Cerebellum (tissue), 4 donors: ENCODE measurements at places on chromosomes 1 and 21.
A peak's percentile ranks its signal among the peaks of the same experiment; 100 is the strongest.

- DNase-seq, result no peak
Measured at GRCh38 chr1:106254748-106255147, 801.7 kb upstream of the PRMT6 start.

GRCh38 chr1:156540955-156541354 lies 31.4 kb downstream of the IQGAP3 start:
- DNase-seq, result no peak

GRCh38 chr1:106600626-106601025 lies 455.8 kb upstream of the PRMT6 start:
- DNase-seq, result no peak

GRCh38 chr1:43069461-43070050 lies 102.5 kb downstream of the EBNA1BP2 start:
- DNase-seq, result no peak

GRCh38 chr1:179761846-179762640 lies 19.0 kb downstream of the FAM163A start:
- peak; percentile 23 for DNase-seq

GRCh38 chr21:31220575-31220974 lies 123.5 kb downstream of the TIAM1 start:
- DNase-seq, result no peak

DNA sequence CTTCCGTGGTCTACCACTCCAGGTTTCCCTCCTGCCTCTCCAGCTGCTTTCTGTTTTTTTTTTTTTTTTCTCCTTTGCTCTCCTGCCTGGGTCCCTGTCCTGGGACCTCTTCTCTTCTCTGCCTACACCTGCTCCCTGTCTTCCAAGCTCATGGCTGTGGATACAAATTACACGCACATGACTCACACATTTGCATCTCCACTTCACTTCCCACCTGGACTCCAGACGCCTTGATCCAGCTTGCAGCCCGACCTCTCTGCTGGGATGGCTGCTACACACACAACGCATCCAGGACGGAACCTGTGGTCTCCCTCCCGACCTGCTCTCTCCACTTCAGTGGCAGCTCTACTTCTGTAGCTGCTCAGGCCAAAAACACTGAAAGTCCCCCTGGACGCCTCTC lies 44.4 kb upstream of the B3GALT5 start:
- no peak for DNase-seq

GRCh38 chr1:228378873-228379460 lies 27.7 kb downstream of the TRIM11 start:
- no peak for DNase-seq

- no peak for DNase-seq
Measured at GRCh38 chr1:86387916-86388627, 8.1 kb downstream of the ODF2L start.

- no peak for DNase-seq
Measured at GRCh38 chr1:172674831-172675613, 16.1 kb downstream of the FASLG start.

DNA sequence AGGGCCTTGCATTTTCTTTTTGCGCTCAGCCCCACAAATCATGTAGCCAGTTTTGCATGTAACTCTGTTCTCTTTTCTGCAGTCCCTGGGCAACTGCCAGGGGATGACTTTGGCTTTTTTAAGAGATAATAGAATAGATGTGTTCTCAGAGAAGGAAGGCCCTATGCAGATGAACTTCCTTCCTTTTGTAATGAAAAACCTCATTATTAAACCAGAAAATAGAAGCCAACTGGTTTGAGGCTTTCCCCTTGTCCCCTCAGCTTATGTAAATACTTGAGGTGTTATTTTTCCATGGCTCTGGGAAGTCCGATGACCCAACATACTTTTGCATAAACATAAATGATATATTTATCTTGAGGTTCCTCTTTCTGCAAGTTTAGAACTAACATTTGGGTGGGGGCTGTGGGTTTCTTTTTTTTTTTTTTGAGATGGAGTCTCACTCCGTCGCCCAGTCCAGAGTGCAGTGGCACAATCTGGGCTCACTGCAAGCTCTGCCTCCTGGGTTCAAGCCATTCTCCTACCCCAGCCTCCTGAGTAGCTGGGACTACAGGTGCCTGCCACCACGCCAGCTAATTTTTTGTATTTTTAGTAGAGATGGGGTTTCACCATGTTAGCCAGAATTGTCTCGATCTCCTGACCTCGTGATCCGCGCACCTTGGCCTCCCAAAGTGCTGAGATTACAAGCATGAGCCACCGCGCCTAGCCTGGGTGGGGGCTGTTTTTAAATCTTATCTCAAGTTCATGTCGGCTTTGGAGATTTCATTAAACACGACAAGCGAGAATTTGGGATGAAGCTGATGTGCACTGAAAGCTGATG lies 14.4 kb upstream of the FCRL5 start:
- no peak for DNase-seq

- DNase-seq, result no peak
Measured at GRCh38 chr1:226937940-226938725, 2.0 kb upstream of the COQ8A start.

DNA sequence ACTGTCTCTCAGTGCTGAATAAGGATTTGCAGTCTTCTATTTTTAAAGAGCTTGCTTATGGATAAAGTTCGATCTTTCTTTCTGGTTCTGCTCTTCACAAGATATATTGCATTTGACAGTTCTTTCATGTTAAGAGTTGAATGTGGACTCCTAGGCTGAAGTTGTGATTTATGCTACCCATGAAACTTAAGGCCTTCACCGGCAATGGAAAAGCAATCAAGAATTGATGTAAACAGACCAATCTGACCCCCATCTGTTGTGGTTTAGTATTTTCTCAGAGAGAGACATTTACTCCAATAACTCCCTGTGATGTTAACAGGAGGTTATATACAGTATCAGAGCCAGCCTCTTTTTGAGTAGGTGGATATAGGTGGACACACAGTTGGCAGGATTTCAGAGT lies 165.8 kb downstream of the PAPPA2 start:
- no peak for DNase-seq

- no peak for DNase-seq
Measured at GRCh38 chr1:7262611-7263010, 477.4 kb downstream of the CAMTA1 start.

GRCh38 chr1:169081503-169082123 lies 24.9 kb upstream of the ATP1B1 start:
- DNase-seq, result no peak

GRCh38 chr1:212482637-212483441 lies 50.1 kb downstream of the NENF start:
- no peak for DNase-seq

- no peak for DNase-seq
Measured at GRCh38 chr1:8782001-8782620, 35.3 kb downstream of the RERE start.

- DNase-seq, result no peak
Measured at GRCh38 chr1:27868932-27869718, 3.2 kb upstream of the THEMIS2 start.

DNA sequence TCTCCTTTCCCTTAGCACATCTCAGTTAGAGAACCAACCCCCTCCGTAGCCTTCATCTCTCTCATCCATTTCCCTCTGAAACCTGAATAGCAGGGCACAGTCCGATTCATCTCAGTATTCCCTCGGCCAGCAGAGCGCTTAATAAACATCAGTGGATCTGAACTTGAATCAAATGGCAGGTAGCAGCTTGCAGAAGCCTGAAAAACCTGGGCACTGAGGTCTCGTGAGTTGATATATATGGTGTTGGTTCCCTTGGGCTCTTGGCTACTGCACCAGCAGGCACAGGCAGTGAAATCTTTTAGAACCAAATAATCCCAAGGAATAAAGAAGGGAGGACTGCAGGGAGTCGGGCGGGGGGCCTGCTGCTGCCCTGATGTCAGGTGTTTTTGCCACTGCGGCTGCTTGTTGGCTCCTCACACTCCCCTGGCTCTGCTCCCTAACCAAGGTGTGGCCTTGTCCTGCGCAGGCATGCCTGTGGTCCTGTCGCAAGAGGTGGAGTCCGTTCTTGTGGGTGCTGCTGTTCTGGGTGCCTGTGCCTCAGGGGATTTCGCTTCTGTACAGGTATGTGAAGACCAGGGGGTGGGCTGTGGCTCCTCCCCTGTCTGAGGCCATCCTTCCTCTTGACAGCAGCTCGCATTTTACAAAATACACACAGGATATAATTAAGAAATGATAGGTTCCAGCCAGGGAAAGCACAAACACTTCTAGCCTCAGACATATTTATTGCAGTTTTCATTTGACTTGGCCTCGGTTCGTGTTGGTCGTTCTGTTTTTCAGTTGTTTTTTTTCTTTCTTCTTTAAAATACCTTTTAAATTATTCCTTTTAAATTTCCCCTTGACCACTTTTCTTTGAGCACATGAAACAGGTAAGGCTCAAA lies 140.9 kb upstream of the HOOK1 start:
- no peak for DNase-seq

GRCh38 chr1:2480236-2480985 lies 4.3 kb downstream of the PLCH2 start:
- DNase-seq, result no peak

DNA sequence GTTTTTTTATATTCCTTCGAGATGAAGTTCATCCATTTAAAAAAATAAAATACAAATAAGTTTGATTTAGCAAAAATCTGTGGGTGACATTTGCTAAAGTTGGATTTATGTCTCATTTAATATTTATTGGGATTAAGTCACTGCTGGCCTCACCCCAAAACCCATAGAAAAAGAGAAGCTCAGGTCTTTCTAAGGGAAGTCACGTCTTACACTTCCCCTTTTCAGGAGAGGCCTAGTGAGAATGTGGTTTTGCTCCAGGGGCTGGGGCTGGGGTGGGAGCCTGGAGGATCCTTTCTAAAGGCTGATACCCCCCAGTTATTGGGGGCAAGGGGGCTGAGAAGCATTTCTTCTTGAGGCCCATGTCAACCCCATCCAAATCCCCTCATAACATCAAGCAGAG lies 300.3 kb downstream of the DSCAM start:
- DNase-seq, result no peak

DNA sequence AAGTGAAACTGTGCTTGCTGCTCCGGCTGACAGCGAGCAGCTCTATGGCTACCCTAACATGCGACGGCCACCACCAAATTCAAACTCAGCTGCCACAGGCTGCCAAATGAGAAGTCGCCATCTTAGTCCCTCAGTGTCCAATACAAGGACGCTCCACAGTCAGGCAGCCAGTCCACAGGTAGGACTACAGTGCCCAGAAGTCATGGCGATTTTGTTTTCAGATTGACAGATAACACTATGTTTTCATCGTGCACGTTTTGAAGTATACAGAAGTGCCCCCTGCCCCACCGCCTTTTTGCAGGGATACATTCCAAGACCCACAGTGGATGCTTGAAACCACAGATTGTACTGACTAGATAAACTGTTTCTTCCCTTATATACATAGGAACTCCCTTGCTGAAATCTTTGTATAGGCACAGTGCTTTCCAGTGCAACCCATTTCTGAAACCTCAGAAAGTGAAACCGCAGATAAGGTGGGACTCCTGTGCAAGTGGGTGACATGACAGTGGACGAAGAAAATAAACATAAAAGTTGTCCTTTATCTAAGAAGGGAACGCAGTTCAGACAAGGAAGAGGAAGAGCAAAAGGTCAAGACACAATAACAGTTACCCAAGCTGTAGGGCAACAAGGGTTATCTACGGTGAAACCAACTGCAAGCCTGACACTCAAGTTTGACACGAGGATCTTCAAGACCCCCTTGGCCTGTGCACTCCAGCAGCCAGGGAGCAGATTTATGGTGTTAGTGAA lies 52.2 kb downstream of the STX6 start:
- no peak for DNase-seq

- DNase-seq, result no peak
Measured at GRCh38 chr1:167447521-167448136, 70.7 kb downstream of the CD247 start.

- DNase-seq, result no peak
Measured at GRCh38 chr1:159927849-159928431, 2.6 kb upstream of the TAGLN2 start.

- no peak for DNase-seq
Measured at GRCh38 chr1:7566417-7567375, 204.4 kb upstream of the VAMP3 start.

DNA sequence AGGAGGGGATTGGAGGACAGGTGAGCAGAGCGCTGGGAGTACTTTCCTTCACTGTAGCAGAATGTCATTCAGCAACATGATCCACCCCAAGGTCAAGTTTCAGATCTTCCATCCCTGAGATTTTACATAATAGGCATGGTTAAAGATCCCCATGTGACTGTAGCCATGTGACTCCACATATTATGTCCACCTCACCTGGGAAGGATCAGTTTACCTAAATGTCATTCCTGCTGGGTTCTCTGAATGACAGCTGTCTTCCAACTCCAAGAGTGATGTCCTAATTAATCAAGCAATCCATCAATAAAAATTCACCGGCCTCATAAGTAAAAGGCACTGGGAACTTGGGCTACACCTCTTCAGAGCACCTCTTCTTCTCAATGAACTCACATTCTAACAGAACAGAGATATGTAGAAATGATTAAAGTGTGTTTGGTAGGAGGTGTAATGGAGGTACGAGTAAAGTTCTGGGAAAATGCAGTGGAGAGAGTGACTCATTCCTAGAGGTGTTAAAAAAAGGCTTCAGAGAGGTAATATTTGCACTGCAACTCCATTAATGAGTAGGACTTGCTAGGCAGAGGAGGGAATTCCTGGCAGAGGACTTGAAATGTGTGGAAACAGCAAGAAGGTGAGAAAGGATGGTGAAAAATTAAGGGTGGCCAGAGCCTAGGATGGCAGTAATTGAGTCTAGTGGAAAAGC lies 22.2 kb upstream of the MAPKAPK2 start:
- DNase-seq, result no peak

DNA sequence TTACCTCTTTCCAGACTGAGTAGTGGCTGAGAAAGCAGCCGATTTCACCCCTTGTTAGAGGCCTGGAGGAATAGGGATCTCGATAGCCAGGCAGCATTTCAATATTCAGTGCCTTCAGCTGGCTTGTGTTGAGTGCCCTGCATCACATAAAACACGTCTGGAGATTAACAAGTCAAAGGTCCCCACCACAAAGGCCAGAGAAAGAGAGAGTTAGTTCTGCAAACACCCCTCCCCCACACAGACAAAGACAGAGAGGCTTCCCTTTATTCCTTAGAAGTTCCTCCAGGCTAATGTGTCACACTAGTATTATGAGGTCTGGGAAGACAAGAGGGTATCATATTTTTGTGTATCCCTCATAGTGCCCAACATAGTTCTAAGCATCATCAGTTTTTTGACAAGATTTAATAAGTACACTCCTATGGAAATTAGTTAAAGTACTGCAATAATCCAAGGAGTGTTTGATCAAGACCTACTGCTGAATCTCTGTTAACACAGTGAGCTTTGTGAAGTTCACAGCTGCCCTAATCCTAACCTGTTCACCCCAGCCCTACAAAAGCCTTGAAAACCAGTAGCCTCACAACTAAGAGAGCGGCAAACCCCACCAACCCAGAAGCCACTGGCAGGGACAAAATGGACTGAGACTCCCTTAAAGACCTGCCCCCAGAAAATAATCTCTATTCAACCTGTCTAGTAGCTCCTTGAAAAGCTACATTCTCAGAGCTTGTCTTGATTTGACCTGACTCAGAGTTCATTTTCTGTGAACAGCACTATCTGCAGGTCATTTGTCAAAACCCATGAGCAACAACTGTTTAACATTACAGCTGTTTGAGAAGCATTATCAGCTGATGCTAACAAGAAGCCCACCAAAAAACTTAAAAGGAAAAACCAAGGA lies 91.9 kb downstream of the COLGALT2 start:
- no peak for DNase-seq

DNA sequence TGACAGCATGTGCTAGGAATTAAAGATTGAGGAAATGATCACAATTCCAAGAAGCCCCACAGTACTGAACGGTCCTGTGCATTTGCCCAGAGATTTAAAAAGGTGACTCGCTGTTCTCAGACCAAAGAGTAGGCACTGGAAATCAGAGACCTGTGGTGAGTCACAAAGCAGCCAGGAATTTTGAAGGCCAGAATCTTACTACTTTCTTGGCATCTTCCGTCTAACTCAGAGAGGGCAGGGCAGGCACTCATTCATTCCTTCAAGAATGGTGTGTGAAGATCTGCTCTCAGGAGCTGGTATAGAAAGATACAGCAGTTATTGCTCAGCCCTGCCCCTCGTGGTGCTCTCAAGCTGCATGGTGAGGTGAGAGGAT lies 57.9 kb downstream of the BRINP2 start:
- DNase-seq, result no peak
